ENCODE measurements at places on chromosomes 12 and 14.

- no peak for DNase-seq
Measured at GRCh38 chr12:64147875-64148274, 74.2 kb downstream of the KICS2 start.

DNA sequence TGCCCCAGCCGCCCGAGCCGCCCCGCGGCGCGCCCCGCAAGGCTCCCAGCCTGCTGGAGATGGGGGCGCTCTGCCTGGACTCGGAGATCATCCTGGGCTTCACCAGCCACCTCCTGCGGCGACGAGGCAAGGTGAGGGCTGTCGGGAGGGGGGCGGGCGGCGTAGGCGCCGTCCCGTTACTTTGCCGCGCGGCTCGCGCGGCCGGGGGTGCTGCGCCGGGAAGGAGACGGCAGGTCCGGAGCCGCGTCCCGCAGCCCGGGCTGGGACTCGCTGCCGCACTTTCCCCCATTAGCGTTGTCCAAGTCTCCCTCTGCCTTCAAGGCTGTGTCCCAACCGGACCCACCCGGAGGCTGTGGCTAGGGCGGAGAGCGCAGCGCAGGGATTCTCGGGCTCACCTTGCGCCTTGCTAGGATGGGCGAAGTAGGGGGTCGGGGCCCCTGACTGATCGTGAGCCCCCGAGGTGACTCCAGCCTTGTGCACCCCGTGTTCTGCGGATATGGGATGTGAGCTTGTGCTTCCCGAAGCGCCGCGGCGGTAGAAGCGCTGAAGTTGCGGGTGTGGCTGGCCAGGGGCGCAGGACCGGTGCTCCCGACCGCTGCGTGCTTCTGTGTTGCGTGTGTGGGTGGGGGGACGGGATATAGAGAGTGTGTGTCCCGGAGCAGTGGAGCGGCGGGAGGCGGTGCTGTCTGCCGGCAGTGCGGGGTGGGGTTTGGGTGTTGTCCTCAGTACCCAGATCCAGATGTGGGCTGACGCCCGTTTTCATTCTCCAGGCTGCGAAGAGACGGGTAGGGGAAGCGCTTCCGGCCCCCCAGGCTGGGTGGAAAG, 1.7 kb upstream of the KIF26A start:
- DNase-seq = no peak

DNA sequence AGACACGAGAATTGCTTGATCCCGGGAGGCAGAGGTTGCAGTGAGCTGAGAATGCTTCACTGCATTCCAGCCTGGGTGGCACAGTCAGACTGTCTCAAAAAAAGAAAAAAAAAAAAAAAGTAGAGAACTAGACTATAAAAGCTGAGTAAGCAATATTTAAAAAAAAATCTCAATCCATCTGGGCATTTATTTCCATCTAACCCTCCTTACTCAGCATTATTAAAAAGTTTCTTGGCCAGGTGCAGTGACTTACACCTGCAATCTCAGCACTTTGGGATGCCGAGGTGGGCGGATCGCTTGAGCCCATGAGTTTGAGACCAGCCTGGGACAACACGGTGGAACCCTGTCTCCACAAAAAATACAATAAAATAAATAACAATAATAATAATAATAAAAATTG, 4.5 kb downstream of the SUPT16H start:
- DNase-seq = no peak

GRCh38 chr14:34338056-34338455, 124.0 kb downstream of the SPTSSA start:
- DNase-seq = no peak

GRCh38 chr12:116717466-116718437, 20.1 kb downstream of the SPRING1 start:
- DNase-seq = no peak

- DNase-seq = no peak
Measured at GRCh38 chr12:75489187-75489586, 8.6 kb downstream of the GLIPR1 start.

GRCh38 chr12:122158700-122159285, 15.2 kb downstream of the IL31 start:
- DNase-seq = no peak

GRCh38 chr14:99937475-99938244, 127.6 kb upstream of the EVL start:
- DNase-seq = no peak

DNA sequence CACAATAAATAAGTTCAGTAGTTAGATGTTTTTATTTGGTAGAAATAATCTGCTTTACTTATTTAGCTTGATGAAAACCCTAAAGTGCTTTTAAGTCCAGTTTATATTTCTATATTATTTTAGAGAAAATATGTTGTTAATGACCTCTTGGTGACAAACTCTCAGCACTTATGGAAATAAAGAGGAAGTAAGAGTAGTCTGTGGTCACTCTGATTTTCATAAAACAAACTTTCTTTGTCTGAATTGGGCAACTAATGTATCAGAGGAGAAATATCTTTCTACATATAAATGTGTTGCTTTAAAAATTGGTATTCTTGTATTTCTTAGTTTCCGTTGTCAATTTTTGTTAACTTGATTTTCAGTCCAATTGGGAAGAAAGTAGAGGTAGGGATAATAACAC, 878.9 kb upstream of the SEL1L start:
- DNase-seq = no peak

DNA sequence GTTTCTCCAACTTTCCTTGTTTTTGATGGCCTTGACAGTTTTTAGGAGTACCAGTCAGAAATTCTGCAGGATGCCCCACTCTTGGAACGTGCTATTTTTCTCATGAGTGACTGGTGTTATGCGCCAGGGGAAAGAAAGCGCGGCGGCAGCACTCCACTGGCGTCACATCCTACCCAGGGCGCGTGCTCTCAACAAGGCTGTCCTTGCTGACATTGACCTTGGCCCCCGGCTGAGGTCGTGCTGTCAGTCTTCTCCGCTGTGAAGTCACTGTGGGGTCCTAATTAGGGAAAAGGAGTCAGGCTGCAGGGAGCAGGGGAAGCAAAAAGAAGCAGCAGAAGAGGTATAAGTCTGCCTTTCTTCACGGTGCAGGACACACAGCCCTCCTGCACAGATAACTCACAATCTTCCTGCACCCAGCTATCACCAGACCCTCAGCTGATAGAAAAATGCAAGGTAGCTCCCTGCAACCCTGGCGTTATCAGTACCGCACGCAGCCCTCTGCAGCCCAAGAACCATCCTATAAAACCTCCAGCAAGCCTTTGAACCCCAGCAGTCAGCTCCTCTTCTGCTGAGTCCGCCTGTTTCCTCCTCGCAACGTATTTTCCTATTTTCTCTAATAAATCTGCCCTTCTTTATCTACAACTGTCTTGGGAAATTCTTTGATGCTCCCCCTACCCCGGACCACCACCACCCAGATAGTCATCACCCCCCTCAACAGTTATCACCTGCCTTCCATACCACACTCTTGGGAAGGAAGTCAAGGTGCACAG, 48.0 kb upstream of the C14orf180 start:
- DNase-seq = no peak

DNA sequence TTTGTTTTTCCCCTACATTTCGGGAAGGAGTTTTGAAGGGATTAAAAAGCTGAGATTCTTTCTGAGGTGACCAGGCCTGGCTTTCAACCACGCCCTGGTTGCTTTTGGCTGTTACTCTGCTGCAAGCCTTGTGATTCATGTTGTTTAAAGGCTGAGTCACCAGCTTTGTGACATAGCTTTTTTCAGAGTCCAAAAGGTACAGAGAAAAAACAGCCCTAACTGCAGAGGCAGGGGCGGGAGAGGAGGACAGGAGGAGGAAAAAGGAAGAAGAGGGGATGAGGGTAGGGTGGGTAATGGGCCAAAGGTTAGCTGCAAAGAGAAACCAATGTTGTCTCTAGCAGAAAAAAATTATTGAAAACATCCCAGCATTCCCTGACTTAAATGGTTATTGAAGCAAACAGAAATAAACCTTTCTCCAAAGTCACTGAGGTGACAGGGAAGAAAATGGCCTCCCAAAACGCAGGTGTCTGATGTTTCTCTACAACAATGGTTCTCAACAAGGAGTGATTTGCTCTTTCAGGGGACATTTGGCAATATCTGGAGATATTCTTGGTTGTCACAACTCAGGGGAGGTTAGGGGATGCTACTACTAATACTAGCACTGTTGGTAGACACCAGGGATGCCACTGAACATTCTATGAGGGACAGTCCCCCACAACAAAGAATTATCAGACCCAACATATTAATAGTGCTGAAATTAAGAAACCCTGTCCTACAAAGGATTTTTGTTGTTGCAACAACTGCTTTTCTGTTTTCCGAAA, 2.1 kb upstream of the UBC start:
- DNase-seq = no peak

DNA sequence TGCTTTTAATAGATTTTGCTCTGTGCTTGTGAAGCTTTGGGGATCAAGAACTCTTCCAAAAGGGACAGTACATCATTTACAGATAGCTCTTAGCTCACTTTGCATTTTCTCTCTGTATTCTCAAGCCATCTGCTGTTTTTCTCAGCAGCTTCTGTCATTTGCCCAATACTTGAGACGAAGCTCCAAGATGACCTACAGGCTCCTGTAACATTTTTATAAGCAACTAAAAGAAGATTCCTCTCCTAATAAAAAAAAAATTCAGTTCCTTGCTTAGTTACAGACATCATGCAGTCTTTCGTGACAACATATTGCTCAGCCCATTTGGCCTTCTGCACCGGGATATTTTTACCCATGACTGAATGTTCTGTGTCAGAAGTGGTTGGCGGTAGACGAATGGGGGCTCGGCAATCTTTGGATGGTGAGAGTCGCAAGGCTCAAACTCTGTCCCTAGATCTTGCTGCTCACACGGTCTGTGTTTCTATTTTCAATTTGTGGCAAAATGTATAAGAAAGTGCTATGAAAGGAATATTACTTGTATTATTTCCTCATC, 215.6 kb downstream of the FSCB start:
- DNase-seq = no peak

DNA sequence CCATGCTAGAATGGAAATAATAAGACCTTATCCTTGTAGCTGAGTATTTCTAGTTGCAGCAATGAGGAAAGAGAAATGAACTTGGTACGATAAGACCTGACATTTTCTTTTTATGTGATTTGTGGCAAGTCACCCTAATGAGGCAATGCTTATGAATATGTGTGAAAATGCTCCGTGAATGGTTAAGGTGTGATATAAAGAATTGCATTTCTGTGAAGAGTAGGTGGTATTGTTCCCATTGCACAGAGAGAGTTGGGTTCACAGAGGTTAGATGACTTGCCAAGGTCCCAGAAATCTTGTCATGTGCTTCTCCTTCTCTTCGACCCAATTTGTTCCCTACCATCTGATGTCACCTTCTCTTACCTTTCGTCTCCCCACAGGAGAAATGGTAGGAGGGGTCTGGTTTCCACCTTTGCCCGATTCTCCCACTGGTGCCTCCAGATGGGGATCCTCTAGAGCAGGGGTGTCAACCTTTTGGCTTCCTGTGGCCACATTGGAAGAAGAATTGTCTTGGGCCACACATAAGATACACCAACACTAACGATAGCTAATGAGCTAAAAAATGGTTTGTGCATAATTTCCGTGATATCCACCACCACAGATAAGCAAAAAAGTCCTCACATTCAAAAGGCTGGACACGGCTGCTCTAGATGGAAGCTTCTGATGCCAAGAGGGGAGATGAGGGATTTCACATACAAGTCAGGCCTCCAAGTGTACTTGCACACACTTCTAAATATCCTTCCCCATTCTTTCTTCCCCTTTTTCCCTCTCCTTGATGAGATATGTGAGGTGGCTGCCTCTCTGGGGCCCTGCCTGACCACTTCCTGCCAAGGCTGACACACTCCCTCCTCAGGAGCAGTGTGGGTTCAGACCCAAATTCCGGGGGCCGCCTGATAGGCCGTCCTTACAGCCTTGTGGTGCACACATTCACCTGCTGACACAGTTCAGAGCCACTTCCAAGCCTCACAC, 96.1 kb downstream of the PLXNC1 start:
- no peak for DNase-seq

GRCh38 chr12:58242796-58243630, 301.6 kb downstream of the ATP23 start:
- no peak for DNase-seq

DNA sequence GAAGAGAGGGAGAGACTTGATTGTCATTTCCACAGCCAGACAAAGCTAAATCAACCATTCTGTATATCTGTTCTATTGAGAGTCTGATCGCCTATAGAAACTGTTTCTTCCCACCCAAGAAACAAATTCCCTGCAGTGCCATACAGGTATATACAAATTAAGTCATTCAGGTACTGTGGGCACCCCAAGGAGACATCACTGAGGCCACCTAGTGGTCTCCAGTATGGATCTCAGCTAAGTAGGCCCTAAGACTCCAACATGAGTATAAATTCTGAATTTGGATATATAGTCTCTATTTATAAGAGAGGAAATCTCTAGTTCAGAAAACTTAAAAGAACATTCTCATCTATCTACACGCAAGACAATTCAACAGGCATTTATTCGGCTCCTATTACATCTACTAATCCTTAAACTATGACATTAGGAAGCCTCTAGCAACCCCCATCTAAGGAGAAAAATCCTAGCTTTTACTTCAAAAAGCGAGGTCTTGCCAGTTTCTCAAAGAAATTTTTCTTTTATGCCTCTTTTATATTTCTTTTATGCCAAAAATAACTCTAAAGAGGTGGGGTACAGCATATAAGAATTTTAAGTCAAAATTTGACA, 62.6 kb downstream of the DCAF5 start:
- DNase-seq = no peak

GRCh38 chr12:91052026-91052425, 5.8 kb downstream of the KERA start:
- no peak for DNase-seq

GRCh38 chr14:101964297-101965180, at the start of gene DYNC1H1:
DYNC1H1 (plus strand) TSS chr14:101964573; CDS start chr14:101964692, 119 bp downstream.
- DNase-seq = peak; percentile 66

DNA sequence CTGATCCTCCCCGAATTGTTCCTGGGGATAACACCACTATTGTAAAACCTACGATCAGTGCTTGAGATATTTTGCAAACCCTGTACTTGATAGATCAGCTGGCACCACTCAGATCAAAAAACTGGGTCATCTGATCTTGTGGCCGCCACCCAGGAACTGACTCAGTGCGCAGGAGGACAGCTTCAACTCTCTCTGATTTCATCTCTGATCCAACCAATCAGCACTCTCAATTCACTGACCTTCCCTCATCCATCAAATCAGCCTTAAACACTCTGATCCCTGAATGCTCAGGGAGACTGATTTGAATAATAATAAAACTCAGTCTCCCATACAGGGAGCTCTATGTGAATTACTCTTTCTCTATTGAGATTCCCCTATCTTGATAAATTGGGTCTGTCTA, 4.2 kb upstream of the XPOT start:
- no peak for DNase-seq

GRCh38 chr12:50151047-50151687, 16.0 kb downstream of the CERS5 start:
- DNase-seq = no peak

- no peak for DNase-seq
Measured at GRCh38 chr12:6074979-6075585, 49.4 kb downstream of the VWF start.

- no peak for DNase-seq
Measured at GRCh38 chr14:104130974-104131651, 7.3 kb upstream of the KIF26A start.

DNA sequence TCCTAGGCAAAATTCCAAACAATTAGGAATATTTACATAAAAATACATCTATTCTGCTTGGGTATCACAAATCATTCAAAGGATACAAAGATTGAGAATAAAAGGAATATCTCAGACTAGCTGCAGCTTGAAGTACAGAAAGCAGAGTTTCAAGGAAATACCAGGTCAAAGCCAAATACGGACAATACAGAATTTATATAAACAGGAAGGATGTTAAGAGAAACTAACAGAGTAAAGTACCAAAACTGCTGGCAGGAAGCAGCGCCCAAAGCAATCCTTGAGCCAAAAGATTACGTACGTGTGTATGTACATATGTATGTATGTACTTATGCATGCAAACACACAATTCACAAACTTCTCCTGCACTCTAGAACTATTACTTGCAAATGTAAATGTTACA, 86.6 kb downstream of the PPP1R12A start:
- DNase-seq = no peak

- DNase-seq = no peak
Measured at GRCh38 chr14:59687663-59688062, 111.1 kb upstream of the CCDC175 start.
